Fibroblast of skin of back (primary cell): ENCODE measurements at places on chromosomes 5 and 9.

- no peak for DNase-seq
Measured at GRCh38 chr5:149550594-149551226, 529 bp downstream of the CSNK1A1 start.

GRCh38 chr5:89988129-89988810 lies 421.3 kb downstream of the CETN3 start:
- DNase-seq, result peak; percentile 78

DNA sequence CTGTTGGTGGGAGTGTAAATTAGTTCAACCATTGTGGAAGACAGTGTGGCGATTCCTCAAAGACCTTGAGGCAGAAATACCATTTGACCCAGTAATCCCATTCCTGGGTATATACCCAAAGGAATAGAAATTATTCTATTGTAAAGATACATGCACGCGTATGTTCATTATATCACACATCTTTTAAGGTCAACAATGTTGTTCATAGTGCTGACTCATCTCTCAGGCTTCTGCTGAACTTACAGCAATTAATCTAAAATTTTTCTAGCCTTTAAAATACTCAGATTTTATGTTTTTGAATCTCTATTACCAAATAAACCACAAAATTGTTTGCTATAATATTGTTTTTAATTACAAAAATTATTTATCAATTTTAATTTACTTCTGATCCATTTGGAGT lies 38.8 kb upstream of the ZNF618 start:
- DNase-seq, result peak; percentile 63

DNA sequence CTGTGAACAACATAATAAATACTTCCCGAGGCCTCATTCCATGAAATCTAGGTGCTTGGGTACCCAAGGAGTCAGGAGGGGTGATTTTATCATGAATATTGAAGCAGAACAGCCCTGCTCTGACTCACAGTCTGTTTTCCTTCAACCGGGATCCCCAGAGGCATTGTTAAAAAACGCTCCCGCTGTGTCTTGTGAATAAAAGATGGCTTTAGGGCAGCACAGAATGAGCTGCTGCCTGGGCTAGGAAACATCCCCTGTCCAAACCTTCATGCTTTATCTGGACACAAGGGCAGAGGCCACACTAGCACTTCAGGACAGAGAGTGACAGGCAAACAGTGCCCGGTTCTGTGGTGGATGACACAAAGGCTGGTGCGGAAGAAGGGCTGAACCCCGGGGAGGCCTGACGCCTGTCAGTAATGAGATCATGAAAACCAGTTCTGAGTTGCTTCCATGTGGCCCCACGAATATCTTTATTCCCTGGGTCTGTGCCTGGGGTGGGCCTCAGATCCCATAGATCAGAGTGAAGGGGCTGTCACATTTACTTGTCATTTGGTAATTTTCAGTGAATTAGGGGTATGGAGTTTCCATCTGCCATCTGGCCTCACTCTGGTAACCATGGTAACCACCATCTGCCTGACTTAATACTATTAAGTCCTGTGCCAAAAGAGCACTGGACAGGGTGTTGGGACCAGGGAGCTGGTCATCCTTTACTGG lies 2.6 kb downstream of the IGFBPL1 start:
- DNase-seq, result peak; percentile 58
